NCI-H1048 (cell line): ENCODE measurements at places on chromosomes 12 and 14.

DNA sequence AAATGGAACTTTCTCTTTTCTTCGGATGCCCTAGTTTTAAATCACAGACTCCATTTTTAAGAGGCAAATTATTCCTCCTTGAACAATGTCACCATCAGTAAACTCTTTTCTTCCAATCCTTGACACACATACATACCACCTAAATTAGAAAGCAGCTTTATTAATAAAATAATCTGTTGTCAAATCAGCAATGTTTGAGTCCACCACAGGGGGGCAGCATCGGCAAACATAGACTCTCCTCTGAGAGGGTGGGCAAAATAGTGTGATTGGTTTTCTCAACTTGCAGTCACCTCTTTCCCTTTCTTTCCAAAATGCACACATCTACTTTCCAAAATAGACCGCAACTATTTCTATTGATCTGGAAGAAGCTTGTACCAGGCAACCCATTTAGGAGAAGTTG is 438.4 kb upstream of the OR4E1 start:
- no peak for DNase-seq

DNA sequence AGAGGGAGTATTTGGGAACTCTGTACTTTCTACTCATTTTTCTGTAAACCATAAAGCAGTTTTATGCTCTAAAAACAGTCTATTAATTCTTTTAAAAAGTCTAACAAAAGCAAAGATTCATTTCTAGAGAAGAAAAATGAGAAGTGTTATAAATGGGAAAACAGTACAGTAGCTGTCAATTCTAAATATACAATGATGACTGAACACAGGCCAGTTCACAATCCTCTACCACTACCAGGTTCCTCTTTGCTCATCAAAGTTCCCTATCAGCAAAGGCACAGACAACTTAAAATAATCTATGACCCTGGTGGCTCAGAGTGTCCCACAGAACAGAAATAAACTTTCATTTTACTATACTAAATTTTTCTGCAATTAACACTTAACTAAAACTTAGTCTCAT is 12.5 kb downstream of the NAA25 start:
- DNase-seq: no peak

GRCh38 chr14:75258079-75258802 is 20.4 kb upstream of the FOS start:
- DNase-seq: no peak

- DNase-seq: no peak
Measured at GRCh38 chr14:104386151-104386841, 193.3 kb upstream of the C14orf180 start.

GRCh38 chr14:61188978-61189808 is 91.9 kb downstream of the TMEM30B start:
- DNase-seq: no peak
